ENCODE measurements at places on chromosomes 4 and X. TPM values are rescaled to one million over a fixed set of nuclear protein-coding genes. Genes with fewer than 3 reads are reported as not detected.

The HSPA4L gene
- 1.2 TPM for polyA plus RNA-seq

The PDGFC gene
- polyA plus RNA-seq: 4.9 TPM

The RBM41 gene
- polyA plus RNA-seq: 5.3 TPM

The H2BW1 gene
- polyA plus RNA-seq: not detected

The SLC6A8 gene
- polyA plus RNA-seq: 15.9 TPM

The PPP2R2C gene
- 5.0 TPM for polyA plus RNA-seq

The ABLIM2 gene
- polyA plus RNA-seq: 2.4 TPM

The CFAP299 gene
- polyA plus RNA-seq: not detected

The TSPAN7 gene
- 10.7 TPM for polyA plus RNA-seq

The BBS12 gene
- polyA plus RNA-seq: 1.2 TPM

The ERAS gene
- not detected for polyA plus RNA-seq

The REPS2 gene
- 7.0 TPM for polyA plus RNA-seq

The ABCG2 gene
- 0.55 TPM for polyA plus RNA-seq

The LONRF3 gene
- polyA plus RNA-seq: 3.2 TPM

The FREM3 gene
- 0.03 TPM for polyA plus RNA-seq

The AMOT gene
- 1.4 TPM for polyA plus RNA-seq

The MTHFD2L gene
- polyA plus RNA-seq: 8.3 TPM

The PFKFB1 gene
- 0.28 TPM for polyA plus RNA-seq

The ADGRA3 gene
- polyA plus RNA-seq: 4.7 TPM

The SMAD1 gene
- 7.4 TPM for polyA plus RNA-seq

The NLRP2B gene
- not detected for polyA plus RNA-seq

The ERVMER34-1 gene
- polyA plus RNA-seq: not detected

The GUCY1A1 gene
- polyA plus RNA-seq: 4.1 TPM

The CT45A3 gene
- polyA plus RNA-seq: not detected

The SRPX gene
- polyA plus RNA-seq: 33.1 TPM

The PABPC5 gene
- 1.2 TPM for polyA plus RNA-seq

The RHOH gene
- polyA plus RNA-seq: 7.5 TPM

The FRMD7 gene
- not detected for polyA plus RNA-seq

The ADGRG4 gene
- polyA plus RNA-seq: not detected

The GLRA3 gene
- polyA plus RNA-seq: not detected

The CYTL1 gene
- polyA plus RNA-seq: 1.4 TPM

The ITGB1BP2 gene
- 1.3 TPM for polyA plus RNA-seq

The TBX22 gene
- not detected for polyA plus RNA-seq

The IL1RAPL1 gene
- not detected for polyA plus RNA-seq

The IDS gene
- polyA plus RNA-seq: 50.4 TPM

The MAGEA12 gene
- polyA plus RNA-seq: not detected

The SATL1 gene
- polyA plus RNA-seq: not detected

The GBA3 gene
- not detected for polyA plus RNA-seq

The FATE1 gene
- not detected for polyA plus RNA-seq

The SOD3 gene
- 8.8 TPM for polyA plus RNA-seq

The ARHGAP24 gene
- 6.7 TPM for polyA plus RNA-seq

The SPOCK3 gene
- polyA plus RNA-seq: 1.8 TPM

The FAM9C gene
- polyA plus RNA-seq: not detected

The FOXR2 gene
- polyA plus RNA-seq: not detected

The UTP3 gene
- 20.7 TPM for polyA plus RNA-seq

The MID1 gene
- polyA plus RNA-seq: 2.0 TPM

The MAGEA2 gene
- not detected for polyA plus RNA-seq

The RPS6KA6 gene
- polyA plus RNA-seq: 0.95 TPM

The SLC7A11 gene
- polyA plus RNA-seq: 1.5 TPM

The MAGEB2 gene
- not detected for polyA plus RNA-seq
